GM23338 (cell line): ENCODE measurements at places on chromosomes 1 and 21. TPM values are rescaled to one million over a fixed set of nuclear protein-coding genes. Genes with fewer than 3 reads are reported as not detected.

THEM5 gene
- not detected in 2 replicates for total RNA-seq

CD53 gene
- 0.28 and 0.93 TPM in 2 replicates for total RNA-seq

OR2L13 gene
- total RNA-seq, result not detected in 2 replicates

TMEM269 gene
- total RNA-seq, result 0.45 TPM in 1 of 2 replicates, not detected in the other

C1orf141 gene
- not detected in 2 replicates for total RNA-seq
